RPMI8226 (cell line): ENCODE measurements at places on chromosomes 7 and 10.
A peak's percentile ranks its signal among the peaks of the same experiment; 100 is the strongest.

- no peak for DNase-seq
Measured at GRCh38 chr7:135789956-135790355, 41.3 kb upstream of the FAM180A start.

DNA sequence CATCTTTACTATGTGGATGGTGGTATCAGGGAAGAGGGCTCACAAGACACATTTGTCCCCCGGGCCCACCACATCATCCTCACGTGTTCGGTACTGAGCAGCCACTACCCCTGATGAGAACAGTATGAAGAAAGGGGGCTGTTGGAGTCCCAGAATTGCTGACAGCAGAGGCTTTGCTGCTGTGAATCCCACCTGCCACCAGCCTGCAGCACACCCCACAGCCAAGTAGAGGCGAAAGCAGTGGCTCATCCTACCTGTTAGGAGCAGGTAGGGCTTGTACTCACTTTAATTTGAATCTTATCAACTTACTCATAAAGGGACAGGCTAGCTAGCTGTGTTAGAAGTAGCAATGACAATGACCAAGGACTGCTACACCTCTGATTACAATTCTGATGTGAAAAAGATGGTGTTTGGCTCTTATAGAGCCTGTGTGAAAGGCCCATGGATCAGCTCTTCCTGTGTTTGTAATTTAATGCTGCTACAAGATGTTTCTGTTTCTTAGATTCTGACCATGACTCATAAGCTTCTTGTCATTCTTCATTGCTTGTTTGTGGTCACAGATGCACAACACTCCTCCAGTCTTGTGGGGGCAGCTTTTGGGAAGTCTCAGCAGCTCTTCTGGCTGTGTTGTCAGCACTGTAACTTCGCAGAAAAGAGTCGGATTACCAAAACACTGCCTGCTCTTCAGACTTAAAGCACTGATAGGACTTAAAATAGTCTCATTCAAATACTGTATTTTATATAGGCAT lies 9.1 kb upstream of the CSGALNACT2 start:
- DNase-seq = peak; percentile 24

DNA sequence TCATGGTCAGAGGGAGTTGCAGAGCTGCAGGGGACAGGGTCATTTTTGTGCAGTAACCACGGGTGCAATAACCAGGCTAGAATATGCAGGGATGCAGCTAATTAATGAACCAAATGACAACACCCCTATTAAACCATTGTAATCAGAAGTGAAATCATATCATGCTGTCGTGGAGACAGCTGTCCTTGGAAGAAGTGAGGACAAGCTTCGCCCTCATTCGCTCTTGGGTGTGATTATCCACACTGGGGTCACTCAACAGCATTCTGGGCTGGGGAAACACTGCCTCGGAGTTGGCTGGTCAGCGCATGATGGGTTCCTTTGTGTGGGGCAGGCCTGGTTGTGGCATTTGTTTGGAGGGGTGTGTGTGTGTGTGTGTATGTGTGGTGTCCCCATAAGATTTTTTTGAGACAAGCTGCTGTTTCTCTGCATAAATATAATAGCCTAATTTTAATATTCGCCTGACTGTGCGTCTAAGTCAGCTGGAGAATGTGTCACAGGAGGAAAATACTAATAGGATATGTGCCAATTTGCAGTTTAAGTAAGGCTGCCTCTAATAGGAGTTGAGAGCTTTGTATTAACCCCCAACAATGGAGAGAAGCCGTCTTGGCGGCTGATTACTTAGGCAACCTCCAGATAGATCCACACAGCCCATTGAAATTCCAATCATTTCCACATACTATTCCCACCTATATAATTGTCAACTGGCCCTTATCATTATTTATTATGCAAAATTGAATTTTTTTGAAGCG lies 149.4 kb downstream of the DNAJB6 start:
- DNase-seq = no peak

DNA sequence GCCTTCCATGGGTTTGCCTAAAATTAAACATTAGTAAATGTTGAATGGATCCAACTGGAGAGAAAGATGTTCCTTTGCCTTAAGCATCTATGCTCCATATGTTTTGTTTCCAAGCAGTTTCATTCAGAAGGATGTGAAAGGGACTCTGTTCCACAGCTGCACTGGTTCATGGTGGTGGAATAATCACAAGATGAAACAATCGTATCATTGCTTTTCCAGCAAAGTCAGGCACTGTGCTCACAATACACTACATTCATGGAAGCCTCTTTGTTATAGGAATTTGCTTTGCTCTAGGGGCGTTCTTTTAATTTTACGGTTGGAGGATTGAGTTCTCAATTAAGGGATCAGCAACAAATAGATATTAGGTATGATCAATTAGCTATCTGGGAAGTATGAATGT lies 33.8 kb downstream of the RAMP3 start:
- no peak for DNase-seq

- peak; percentile 19 for DNase-seq
Measured at GRCh38 chr10:79068203-79068561, 584 bp upstream of the ZMIZ1 start.

- DNase-seq = peak; percentile 63
Measured at GRCh38 chr7:131106681-131107336, 220.9 kb upstream of the MKLN1 start.

GRCh38 chr7:92797693-92798092 lies 38.7 kb downstream of the CDK6 start:
- no peak for DNase-seq

GRCh38 chr7:100863406-100863950 lies 3.7 kb upstream of the TRIP6 start:
- DNase-seq = no peak

GRCh38 chr10:48233559-48234005 lies 40.9 kb downstream of the FRMPD2 start:
- no peak for DNase-seq

DNA sequence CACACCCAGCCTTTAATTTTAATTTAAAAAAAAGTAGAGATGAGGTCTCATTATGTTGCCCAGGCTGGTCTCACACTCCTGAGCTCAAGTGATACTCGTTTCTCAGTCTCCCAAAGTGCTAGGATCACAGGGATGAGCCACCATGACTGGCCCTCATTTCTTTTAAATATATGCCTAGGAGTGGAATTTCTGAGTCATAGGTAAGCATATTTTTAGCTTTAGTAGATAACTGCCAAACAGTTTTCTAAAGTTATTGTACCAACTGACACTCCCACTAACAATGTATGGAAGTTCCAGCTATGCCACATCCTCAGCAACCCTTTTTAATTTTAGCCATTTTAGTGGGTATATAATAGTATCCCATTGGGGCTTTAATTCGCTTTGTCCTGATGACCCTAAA lies 13.8 kb upstream of the PPIF start:
- no peak for DNase-seq

GRCh38 chr10:32970910-32971309 lies 12.9 kb upstream of the ITGB1 start:
- no peak for DNase-seq

DNA sequence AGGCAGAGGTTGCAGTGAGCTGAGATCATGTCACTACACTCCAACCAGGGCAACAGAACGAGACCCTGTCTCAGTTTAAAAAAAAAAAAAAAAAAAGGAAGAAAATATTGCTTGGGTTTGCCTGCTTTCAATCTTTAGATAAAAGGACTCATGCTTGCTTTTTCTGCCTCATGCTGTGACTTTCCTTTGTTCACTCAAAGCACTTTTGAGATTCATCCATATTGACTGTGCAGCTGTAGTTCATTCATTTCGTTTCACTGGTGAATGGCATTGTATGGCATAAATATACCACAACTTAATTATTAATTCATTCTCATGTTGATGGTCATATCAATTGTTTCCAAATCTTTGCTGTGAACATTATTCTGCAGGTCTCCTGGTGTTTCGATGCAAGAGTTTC lies 97.6 kb upstream of the NFE2L3 start:
- DNase-seq = no peak

- no peak for DNase-seq
Measured at GRCh38 chr10:78307576-78307975, 273.9 kb downstream of the RPS24 start.

DNA sequence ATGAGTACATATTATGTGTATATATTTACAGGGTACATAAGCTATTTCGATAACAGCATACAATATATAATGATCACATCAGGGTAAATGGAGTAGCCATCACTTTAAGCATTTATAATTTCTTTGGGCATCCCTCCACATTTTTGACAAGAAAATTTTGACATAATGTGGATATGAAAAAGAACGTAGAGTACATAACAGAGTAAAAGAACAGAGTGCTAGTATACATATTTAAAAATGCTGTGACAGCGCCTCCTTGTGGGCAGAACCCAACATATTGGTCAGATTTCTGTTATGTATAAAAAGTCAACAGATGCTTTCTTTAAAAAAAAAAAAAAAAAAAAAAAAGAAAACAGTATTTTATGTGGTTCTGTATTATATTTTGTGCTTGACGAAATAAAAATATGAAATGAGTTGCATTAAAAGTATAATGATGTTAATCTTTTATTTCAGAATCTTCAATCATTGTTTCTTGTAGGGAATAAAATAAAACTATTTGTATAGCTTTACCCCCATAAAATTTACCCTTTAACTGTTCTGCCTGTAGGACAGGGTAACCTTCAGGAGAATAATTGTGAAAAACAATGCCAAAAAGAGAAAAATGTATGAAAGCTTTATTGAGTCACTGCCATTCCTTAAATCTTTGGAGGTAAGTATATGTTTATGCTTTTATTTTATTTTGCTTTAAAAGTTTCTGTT lies 18.3 kb upstream of the HBP1 start:
- DNase-seq = peak; percentile 84

DNA sequence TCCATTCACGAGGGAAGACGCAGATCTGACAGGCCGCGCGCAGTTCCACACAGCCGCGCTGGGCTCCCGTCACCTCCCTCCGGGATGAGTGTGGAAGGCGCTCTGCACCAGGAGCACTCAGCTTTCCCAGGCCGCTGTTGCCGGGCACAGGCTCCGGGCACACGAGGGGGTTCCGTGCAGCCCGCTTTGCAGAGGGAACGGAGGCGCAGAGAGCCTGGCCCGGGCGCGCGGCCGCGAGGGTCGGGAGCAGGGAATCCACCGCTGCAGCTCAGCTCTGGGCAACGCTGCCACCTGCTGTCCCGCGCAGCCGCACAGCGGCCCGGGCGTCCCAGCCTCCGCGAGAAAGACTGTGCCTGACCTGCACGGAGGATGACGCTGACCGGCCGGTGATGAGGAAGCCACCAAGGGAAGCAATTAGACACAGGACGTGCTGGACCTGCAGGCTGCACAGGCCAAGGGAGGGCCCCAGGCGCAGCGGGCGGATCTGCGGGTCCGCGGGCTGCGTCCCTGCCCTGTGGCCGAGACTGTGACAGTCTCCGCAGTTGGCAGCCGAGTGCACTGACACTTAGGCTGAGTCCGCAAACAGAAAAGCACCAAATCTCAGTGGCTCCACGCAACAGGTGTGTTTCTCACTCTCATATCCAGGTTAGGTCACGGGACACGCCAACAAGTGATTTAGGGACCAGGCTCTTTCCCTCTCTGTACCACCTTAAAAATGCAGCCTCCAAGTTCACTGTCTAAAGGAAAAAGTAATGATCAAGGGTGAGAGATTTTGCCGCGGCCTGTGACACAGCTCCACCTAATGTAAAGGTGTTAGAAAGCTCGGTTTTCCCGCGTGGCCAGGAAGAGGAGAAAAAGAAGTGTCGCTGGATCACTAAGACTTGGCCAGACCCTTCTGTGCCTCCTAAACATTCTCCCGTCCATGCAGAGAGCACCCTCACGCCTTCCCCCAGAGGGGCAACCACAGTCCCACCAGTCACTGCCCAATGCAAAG lies 94.5 kb downstream of the SEC61G start:
- peak; percentile 81 for DNase-seq

DNA sequence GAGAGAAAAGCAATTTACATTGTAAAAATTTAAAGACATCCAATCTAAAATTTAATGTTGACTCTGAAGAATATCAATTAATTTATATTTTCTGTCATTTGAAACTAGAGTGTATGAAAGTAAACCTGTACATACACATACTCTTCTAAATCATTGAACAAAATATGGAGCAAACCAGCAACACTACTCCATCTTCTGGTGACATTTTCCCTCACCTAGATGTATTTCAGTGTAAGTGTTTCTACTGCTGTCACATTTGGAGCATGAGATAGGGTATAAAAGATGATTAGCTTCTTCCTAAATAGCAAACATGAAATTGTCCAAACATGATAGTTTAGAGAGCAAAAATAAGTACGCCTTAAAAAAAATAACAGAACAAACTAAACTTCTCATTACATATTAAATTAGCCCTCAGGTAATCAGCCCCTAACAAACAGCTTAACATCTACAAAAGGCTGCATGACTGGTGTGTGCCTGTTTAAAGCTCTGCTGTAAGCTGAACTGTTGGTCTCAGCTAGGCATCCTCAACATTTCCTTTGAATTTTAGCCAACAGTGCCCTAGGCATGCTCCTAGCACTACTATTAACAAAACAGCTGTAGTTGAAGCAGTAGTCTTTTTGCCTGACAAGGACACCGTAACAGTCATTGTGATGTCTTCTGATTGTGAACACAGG lies 189.8 kb downstream of the CTNNA3 start:
- no peak for DNase-seq
